ENCODE measurements at places on chromosomes 2 and 18.

- no peak for DNase-seq
Observed at GRCh38 chr2:102294802-102295489, 16.4 kb upstream of the IL1RL1 start.

DNA sequence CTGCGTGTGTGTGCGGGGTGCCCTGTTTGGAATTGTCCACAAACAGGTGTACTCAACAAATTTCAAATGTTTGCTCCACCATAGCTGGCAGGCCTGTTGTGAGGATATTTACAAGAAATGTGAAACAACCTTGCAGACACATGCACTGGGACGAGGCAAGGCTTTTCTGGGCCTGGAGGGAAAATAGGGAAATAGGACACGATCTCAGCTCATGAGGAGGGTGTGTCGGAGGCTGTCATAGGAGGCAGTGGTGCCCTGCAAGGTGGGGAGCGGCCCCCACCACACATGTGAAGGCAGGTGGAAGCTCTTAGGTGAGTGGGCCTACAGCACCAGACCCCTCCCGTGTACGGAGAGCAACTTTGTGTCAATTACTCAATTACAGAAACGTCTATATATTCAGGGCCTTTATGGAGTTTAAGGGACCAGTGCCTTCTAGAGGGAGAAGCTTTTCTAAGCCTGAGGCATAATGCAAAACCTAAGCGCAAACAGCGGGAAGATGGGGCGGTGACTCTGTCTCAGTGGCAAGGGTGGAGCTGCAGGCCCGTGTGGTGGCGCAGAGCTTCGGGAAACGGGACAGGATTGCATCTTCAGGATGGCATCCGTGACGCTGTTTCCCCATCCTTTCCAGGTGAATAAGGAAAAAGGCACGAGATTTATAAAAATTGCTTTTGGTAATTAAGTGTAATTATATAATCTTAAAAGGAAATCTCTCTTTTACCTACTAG is 48.0 kb downstream of the RNF144A start:
- no peak for DNase-seq

- DNase-seq, result no peak
Observed at GRCh38 chr2:45826460-45826859, 175.0 kb downstream of the PRKCE start.

GRCh38 chr2:71223767-71224333 is 3.1 kb downstream of the PAIP2B start:
- no peak for DNase-seq

- no peak for DNase-seq
Observed at GRCh38 chr2:173432049-173432754, 77.5 kb downstream of the CDCA7 start.

DNA sequence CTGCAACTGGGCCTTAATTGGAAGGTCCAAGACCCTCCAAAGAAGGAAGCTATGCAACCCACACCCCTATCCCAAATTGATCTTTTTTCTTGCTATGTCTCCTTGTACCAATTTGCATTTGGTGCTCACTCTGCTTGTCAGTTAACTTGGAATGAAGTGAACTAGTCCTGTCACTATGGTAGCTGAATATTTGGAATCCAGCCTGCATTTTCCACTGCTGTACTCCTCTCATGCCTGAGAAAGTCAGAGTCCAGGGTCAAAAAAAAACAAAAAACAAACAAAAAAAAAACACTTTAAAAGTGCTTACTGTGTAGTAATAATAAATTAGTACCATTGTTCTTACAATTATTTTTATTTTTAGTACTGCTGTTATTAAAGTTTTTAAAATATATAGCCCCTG is 462.8 kb upstream of the SLC8A1 start:
- no peak for DNase-seq

DNA sequence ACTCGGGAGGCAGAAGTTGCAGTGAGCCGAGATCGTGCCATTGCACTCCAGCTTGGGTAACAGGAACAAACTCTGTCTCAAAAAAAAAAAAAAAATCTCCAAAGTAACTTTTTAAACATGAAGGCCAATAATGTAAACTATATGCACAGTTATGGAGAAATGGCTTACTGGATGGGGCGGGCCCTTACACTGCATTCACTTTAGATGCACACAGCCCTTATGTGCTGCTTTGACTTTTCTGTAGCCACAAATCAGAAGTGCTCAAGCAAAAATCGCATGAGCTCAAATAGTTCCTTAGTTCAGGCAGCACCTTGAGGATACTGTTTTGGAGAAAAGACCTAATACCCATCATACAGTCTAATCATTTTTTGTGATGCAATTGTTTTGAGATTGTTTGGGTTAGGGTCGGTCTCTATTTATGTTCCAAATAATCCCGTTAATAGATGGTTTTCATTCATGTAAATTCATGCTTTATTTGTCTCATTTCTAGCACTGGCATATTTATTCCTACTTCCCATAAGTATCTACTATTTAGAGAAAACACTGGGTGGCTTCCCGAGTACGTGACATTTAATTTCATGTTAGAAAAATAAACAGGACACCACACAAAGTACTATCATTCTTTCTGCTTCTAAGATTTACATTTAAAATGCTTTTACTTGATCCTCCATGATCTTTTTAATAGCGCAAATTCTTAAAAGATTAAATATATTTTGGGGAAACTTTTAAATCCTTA is 34.7 kb downstream of the RBMS1 start:
- no peak for DNase-seq

- DNase-seq, result no peak
Observed at GRCh38 chr2:239308661-239309397, 92.0 kb downstream of the HDAC4 start.
